ENCODE measurements at places on chromosomes 3 and 15.

- DNase-seq, result no peak
These were observed 35.7 kb downstream of the DNASE1L3 start for GRCh38 chr3:58175187-58175436.

DNA sequence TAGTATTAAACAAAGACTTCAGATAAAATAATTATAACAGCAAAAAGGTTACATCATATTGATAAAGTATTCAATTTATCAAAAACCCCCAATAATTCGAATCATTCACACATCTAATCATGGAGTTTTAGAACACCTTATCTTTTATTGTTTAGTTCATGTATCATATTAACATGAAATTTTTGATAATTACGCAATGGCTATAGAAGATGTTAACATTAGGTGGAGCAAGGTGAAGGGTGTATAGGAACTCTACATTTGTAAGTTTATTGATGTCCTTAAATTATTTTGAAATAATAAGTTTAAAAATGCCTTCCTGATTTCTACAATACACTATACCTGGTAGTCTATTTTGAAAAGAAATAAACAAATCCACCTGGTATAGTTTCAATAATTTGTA, 696.5 kb upstream of the BCHE start:
- no peak for DNase-seq

GRCh38 chr3:159765860-159766294, 222.8 kb upstream of the IL12A start:
- DNase-seq, result no peak

DNA sequence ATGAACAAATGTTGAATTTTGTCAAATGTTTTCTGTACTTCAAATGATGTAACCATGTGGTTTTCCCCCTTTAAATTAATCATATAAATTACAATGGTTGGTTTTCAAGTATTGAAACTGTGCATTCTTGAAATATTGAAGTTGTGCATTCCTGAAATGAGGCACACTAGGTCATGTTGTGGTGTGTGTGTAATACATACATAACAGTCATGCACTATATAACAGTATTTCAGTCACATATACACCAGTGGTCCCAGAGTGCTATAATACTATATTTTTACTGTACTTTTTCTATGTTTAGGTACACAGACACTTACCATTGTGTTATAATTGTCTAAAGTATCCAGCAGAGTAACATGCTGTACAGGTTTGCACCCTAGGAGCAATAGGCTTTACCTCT, 11.0 kb upstream of the IQCF5 start:
- no peak for DNase-seq

DNA sequence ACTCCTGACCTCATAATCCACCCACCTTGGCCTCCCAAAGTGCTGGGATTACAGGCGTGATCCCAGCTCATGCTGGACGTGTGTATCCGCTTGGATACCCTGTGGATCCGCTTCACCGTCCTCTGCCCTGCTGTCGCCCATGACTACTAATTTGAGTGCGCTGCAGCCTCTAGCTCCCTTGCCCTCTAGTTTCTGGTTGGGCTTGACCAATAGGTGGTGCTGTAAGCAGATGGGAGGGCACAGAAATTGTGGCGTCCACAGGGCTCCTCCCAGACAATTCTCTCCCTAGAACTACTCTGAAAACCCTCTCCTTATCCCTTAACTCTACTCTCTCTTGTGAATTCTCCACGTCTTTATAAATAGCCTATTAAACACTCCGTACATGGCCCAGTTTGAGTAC, 36.2 kb downstream of the ZPLD1 start:
- DNase-seq, result no peak

GRCh38 chr3:29718661-29719065, 437.8 kb downstream of the RBMS3 start:
- DNase-seq, result no peak

GRCh38 chr15:56356616-56357015, 8.6 kb upstream of the TEX9 start:
- DNase-seq, result no peak

- DNase-seq, result no peak
These were observed 1166.1 kb upstream of the GBE1 start for GRCh38 chr3:82927309-82928253.

DNA sequence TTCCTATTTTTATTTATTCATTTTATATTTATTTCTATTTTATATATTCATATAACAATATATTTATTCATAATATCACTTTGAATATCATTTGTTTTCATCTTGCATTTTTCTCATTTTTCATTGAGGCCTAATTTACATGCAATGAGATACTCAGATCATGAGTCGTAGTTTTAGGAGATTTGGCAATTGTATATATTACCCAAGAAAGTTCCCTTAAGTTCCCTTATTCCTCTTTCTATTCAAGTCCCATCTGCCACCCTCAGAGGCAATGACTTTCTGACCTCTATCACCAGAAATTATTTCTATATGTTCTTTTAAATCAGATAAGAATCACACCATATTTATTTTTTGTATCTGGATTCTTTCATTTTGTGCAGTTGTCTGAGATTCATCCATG, 329.1 kb upstream of the TPRG1 start:
- no peak for DNase-seq

DNA sequence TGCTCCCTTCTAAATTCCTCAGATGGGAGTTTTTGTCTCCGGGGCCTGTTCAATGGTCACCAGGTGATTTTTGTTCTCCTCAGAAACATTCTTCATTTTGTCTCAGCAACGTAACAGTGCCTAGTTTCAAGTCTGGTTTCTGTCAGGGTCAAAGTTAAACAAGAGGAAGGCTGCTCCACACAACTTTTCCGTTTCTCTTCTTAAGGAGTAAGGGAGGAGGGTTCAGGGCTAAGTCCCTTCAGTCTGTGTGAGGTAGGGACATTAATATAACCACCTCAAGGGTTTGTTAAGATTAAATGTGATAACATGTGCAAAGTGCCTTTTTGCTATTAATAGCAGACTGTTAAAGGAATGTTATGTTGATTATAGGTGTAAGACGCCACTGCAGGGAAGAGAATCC, 41.8 kb downstream of the HOMER2 start:
- no peak for DNase-seq

DNA sequence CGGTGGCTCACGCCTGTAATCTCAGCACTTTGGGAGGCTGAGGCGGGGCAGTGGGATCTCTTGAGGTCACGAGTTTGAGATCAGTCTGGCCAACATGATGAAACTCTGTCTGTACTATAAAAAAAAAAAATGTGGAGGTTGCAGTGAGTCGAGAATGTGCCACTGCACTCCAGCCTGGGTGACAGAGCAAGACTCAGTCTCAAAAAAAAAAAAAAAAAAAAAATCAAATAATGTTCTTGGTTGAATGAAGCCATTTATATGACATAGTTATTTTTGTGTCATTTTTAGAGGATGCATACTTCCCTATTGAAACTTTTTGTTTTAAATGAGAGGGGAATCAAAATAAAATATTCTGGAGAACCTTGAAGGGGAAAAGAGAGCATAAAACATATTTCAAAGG, 3.1 kb downstream of the HMCES start:
- DNase-seq, result no peak

DNA sequence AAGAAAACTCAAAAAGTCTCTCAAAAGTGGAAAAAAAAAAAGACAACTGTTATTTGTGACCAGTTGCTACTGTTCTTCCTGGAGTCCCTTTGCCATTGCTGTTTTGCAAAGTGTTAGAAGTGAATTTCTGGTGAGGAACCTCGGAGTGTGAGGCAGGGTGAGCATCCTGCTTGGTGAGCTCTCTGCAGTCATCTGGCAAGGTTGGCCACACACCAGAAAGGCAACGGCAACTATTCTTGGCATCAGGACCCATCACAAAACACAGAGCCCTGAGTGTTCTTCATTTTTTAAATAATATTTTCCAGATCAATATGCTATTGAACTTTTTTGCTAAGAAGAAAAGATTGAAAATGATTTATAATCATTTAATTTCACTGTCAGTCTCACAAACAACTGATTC, 60.7 kb downstream of the CGNL1 start:
- DNase-seq, result no peak

GRCh38 chr3:17213102-17213501, 328.3 kb downstream of the PLCL2 start:
- DNase-seq, result no peak
